ENCODE measurements at places on chromosomes 3 and 15.
A peak's percentile ranks its signal among the peaks of the same experiment; 100 is the strongest.

- DNase-seq = peak; percentile 16
These were observed 8.8 kb downstream of the PTPN9 start for GRCh38 chr15:75570126-75570845.

GRCh38 chr3:171383206-171384018 is 76.8 kb downstream of the TNIK start:
- peak; percentile 79 for DNase-seq

DNA sequence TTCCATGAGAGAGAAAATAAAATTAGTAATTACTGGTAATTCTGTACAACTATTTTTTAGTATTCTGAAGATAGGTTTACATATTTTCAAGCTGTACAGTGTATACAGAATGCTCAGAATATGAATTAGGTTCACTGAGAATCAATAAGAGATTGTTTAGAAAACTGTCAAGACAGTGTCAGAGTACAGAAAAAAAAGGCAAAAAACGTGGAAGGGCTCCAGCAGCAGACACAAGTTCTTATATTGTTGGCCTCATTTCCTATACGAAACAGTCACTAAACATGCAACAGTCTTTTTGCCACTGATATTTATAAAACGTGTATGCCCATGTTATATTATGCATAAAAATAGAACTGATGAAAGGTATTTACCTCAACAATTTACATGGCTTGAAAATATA is 103.9 kb downstream of the ISL2 start:
- DNase-seq = no peak

DNA sequence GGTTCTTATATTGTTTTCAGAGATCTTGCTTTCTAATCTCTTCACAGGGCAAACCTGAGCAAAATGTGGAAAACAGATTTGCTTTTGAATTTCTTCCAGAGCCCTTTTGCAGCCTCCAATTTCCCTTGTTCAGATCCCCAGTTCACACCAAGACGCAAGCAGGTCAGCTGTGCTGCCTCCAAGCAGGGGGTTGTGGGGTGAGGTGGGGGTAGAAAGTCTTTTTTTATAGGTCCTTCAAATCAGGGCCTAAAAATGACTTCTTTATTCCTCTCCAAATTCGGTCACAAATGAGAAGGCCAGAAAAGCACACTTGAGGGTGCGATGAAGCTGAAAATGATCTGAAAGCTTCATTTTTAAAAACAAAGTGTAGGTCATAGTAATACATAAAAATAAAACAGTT is 26.3 kb upstream of the AVEN start:
- no peak for DNase-seq

GRCh38 chr3:14346191-14346590 is 56.2 kb upstream of the SLC6A6 start:
- DNase-seq = no peak

DNA sequence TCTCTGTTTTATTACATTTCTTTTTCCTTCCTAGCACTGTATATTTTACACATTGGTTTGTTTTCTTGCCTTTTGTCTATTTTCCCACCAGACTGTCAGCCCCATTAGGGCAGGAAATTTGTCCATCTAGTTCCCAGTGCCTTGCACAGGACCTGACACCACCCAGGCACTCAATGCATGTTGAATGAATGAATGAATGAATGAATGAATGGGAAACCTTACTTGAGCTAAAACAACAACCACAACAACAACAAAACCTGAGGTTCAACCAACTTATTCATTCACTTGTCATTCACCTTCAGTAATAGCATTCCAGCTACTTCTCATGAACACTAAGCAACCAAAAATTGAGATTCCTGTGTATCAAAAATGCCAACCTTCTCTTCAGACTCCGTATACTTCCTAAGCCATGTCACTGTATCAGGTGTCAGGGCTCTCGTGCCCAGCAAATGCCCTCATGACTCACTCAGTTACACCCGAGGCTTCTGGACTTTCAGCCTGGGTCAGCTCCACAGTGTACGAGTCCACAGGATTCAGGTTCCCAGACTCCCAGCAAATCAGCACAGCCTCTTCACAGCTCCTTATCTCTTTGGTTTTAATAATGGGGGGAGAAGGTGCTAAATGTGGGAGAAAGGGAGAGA is 37.3 kb downstream of the FSD2 start:
- DNase-seq = no peak

- DNase-seq = no peak
These were observed 25.6 kb downstream of the CDCP1 start for GRCh38 chr3:45120359-45121158.

DNA sequence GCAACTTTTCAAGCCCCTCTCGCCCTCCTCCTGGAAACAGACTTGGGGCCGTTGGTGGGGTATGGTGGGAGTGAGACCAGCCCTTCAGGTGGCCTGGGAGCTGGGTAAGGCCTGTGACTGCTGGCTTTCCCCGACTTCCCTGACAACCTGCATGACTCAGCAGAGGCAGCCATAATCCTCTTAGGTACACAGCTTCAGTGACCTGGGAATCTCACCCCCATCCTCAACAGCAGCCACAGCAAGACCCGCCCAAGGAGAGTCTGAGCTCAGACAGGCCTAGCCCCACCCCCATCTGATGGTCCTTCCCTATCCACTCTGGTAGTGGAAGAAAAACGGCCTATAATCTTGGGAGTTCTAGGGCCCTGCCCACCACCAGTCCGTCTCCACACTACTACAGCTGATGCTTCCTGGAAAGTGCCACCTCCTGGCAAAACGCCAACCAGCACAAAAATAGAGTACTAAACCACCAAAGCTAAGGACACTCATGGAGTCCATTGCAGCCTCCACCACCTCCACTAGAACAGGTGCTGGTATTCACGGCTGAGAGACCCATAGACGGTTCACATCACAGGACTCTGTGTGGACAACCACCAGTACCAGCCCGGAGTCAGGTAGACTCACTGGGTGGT is 13.1 kb upstream of the SLC27A2 start:
- no peak for DNase-seq

GRCh38 chr3:113132571-113132996 is 78.8 kb upstream of the BOC start:
- DNase-seq = no peak

- DNase-seq = peak; percentile 82
These were observed 70.7 kb downstream of the RPLP1 start for GRCh38 chr15:69523010-69524001.

DNA sequence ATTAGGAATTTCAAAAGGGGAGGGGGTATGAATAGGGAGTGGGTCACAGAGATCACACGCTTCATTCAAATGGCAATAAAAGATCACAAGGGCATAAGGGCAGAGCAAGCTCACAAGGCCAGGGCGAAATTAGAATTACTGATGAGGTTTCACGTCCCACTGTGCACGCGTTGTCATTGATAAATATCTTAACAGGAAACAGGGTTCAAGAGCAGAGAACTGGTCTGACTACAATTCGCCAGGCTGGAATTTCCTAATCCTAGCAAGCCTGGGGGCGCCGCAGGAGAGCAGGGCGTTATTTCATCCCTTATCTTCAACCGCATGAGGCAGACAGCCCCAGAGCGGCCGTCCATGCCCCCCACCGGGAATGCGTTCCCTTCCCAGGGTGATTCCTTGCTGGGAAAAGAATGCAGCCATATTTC is 18.1 kb upstream of the SMCO1 start:
- peak; percentile 42 for DNase-seq

DNA sequence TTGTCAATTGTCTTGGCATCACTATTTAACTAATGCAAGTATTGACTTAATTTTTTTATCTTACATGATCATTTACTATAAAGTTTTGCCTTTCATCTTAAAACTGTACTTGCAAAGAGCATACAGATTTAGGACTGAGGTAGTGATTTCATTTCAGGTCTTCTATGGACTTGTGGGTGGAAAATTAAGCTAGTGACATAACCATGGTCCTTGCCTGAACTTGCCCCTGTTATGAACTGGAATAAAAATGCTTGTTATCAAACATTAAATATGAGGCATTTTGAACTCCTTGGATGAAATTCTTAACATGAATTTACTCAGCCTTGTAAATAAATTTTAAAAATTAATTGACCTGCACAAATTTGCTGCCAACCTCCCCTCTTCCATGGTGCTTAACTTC is 712.0 kb downstream of the NAALADL2 start:
- DNase-seq = no peak

DNA sequence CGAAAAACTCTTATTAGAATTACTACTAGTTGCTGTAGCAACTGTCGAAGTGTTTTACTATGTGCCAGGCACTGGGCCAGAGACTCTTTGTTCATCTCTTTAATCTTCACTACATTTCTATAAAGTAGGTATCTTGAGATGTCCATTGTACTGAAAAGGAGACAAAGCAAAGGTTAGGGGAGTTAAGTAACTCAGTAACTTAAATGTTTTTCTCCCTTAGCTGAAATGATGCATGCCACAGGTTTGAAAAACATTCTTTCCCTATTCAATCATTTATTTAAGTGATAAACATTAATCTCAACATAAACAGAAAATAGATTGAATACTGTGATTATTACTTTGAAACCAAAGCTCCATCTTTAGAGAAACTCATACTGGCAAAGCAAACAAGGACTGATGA is 776.2 kb downstream of the FHIT start:
- no peak for DNase-seq

DNA sequence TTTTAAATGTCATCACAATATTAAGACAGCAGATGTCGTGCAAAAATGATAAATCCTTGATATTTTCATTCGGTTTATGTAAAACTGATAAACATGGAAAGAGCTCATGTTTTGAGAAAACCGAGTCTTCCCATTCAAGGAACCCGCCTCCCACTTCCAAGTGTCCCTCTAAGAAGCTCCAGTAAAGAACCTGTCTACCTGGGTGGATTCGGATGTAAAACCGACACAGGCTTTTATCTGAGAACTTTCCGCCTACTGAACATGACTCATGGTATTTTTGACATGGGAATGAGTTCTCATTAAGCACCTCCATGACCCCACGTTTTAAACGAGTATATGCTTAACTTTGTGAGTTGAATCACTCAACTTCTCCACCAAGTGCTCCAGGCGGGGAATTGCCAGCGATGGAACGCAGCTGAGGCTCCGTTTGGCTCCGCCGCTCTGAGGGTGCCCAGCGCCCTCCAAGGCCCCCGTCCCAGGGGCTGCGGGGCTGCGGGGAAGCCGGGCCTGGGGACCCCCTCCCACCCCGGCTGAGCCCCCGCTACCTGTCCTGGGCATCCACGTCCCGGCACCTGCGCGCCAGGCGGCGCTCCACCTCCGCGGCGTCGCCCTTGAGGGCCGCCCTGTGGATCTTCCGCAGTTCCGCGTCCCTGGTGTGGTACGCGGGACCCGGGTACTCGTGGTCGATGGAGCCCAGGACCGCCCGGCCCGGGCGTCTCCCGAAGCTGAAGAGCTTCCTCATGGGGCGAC is 119.9 kb downstream of the LMLN start:
- peak; percentile 10 for DNase-seq

GRCh38 chr3:151410891-151411559 is 26.5 kb upstream of the P2RY12 start:
- peak; percentile 11 for DNase-seq

- no peak for DNase-seq
These were observed 6.7 kb downstream of the EFCC1 start for GRCh38 chr3:129007792-129008191.

DNA sequence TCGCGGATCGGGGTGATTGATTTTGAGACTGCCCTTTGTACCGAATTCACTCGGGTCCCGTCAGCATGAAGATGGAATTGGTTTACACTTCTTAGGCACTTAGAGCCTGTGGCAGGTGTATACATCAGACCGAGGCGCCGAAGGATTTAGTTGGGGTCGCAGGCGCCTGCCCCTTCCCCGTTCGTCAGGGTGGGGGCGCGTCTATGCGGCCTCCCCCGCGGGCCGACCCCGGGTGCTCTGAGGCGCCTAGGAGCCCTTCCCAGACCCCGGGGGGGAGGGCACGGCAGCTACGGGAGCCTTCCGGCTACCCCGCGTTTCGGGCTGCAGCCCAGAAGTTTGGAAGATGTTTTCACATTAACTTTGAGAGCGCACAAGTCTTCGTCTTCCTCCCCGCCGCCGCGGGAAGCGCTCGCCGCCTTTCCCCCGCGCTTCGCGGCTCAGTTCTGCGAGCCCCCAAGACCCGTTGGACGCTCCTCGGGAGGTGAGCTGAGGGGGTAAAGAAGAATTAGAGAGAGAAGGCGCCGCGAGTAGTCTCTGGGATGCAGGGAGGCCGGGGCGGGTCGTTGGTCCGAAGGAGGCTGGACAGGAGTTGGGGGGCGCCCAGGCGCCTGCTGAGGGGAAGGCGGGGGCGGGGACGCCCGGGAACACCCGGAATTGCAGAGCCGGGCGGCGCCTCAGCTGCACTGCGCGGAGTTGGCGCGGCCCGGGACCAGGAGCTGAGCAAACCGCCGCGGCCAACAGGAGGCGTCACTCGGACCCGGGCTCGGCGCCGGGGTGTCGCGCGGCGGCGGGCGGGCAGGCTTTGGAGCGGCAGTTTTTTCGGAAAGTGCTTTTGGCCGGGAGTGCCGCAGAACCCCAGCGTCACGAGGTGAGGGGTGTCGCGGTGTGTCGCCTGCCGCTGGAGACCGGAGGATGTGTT is 780 bp downstream of the TIPARP start:
- DNase-seq = peak; percentile 66

- DNase-seq = no peak
These were observed 374.4 kb downstream of the LPP start for GRCh38 chr3:188528396-188528795.

DNA sequence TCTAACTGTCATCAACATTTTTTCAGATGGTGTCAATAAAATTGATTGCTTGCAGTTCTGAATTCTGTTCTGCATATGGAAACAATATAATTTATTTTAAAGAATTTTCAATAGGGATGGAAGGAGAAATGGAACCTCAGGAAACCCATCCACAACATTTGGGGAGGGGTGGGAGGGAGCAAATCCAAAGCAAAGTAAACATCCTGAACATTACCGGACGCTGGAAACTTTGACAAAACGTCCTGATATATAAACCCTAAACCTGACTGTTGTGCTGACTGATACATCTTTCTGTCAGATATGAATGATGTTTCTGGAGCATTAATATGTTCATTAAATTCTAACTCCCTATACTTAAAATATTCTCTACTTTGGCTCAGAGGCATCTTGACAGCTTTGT is 479.0 kb downstream of the FOXP1 start:
- no peak for DNase-seq

DNA sequence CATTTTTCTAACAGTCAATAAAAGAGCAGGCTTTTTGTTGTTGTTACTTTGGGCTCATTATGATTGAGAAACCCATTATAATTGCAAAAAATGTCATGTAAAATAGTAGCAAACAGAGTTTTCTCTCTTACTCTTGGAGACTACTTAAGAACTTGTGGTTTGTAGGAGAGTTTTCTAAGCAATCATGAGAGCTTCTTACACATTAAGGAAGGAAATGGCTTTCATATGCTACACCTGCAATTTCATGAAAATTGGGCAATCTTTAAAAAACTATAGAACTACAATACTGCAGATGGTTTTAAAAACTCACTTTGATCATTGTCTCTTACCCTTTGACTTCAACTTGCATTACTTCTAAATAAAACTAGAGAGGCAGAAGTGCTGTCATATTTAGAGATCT is 701.8 kb downstream of the ZPLD1 start:
- no peak for DNase-seq
